Activated T-cell treated with anti-CD3 and anti-CD28 coated beads for 48 hours (primary cell): ENCODE measurements at places on chromosomes 11 and 22.

- DNase-seq, result no peak
Measured at GRCh38 chr22:33823552-33823951, 96.7 kb downstream of the LARGE1 start.

- no peak for DNase-seq
Measured at GRCh38 chr11:36407356-36407755, 102.7 kb downstream of the TRAF6 start.

GRCh38 chr22:37657590-37658132 is 862 bp upstream of the PDXP start:
- no peak for DNase-seq

GRCh38 chr11:86596861-86597586 is 75.4 kb downstream of the ME3 start:
- no peak for DNase-seq

GRCh38 chr22:29632672-29633071 is 29.2 kb downstream of the NF2 start:
- no peak for DNase-seq

GRCh38 chr11:63590024-63590788 is 24.0 kb downstream of the PLAAT3 start:
- no peak for DNase-seq

GRCh38 chr11:120564573-120565311 is 53.2 kb downstream of the GRIK4 start:
- DNase-seq, result peak; percentile 50

GRCh38 chr11:2853997-2854560 is 31.5 kb downstream of the CDKN1C start:
- no peak for DNase-seq
